CD4-positive, alpha-beta T cell treated with Interleukin-4 for 1 hour (primary cell): ENCODE measurements at places on chromosomes 1 and 21.

DNA sequence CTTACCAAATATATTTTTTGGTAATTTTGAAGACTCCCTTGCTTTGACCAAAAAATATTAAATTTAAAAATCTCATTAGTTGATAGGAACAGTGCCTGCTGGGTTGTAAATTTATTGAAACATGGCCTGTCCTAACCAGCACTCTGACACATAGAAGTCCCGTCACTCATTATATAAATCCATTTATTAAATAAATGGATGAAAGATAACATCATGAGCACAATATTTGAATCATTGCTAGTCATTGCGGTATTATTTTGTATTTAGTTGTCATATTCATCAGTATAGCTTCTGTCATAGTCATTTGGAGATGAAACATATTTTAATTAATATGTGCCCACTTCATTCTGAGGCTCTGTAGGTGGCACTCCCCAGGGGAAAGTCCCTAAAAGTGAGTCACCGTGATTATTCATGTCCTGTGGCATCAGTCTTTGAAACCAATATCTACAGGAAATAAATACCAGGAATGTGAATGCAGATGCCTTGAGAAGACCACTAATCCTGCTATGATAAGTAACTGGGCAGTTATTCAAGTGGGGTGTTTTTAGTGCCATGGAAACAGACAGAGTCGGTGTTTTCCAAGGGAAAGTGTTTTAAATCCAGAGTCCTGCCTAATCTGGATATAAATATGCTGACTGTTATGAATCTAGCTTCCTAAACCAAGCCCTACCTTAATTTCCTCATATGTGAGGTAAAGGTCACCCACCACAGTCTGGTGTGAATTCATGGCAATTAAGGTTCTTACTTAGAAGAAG, 302.0 kb downstream of the DUSP10 start:
- DNase-seq = peak; percentile 46

GRCh38 chr1:70674941-70675685, 264.0 kb downstream of the CTH start:
- no peak for DNase-seq

GRCh38 chr1:181989261-181989920, 72.1 kb downstream of the ZNF648 start:
- no peak for DNase-seq

GRCh38 chr21:34243562-34243961, 120.2 kb upstream of the KCNE2 start:
- DNase-seq = peak; percentile 14

DNA sequence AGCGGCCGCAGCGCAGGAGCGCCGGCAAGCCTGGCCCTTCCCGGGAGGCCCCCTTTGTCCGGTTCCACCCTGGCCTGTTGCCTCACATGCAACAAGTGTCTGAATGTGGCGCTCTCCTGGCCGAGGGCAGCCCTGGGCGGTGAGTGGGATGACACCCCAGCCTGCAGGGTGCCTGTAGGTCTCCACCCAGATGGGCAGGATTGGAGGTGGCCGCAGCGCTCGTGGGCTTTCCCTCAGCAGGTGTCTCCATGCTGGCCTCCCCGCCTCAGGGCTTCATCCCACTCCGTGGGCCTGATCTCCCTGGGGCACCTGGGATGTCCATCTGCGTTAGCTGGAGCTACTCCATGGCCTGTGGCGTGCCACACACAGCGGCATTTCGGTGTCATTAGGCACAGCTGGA, 1.5 kb downstream of the MIB2 start:
- DNase-seq = no peak

DNA sequence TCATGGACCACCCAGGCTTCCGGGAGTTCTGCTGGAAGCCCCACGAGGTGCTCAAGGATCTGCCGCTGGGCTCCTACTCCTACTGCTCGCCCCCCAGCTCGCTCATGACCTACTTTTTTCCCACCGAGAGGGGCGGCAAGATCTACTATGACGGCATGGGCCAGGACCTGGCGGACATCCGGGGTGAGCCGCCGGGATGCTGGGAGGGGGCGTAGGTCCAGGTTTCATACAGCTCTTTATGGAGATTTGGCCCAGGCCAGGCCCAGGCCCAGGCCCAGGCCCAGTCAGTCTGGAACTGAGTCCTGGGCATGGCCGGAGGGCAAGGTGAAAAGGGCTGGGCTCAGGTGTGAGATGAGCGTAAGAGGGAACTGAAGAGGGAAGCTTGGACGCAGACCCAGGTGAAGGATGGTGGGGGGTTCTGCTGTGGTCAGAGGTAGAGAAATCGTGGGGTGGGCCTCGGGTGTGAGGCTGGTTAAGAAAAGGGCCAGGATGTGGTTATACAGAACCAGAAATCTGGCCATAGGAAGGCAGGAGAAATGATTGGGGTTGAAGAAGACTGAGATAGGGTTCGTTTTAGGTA, 23.0 kb downstream of the DISP3 start:
- DNase-seq = no peak

GRCh38 chr1:67605209-67605780, 79.7 kb upstream of the GADD45A start:
- no peak for DNase-seq

- DNase-seq = no peak
These were observed 97.6 kb upstream of the CD34 start for GRCh38 chr1:208008534-208008933.

DNA sequence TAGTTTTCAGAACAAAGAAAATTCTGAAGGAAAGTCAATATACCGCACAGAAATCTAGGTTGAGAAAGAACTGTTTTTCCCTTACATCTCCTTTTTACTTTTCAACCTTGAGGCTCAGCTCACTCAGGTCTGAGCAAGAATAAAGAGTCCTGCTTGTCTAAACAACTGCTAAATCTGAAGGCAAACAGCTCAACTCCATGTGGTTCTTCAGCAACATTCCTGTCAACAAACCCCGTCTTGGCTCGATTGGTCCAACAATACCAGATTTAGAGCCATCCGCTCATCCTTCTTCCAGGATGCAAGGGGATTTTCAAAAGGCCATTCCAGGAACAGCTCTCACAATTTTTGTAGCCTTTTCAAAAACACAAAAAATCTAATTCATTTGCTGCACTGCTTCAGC, 119.8 kb downstream of the HLCS start:
- no peak for DNase-seq

DNA sequence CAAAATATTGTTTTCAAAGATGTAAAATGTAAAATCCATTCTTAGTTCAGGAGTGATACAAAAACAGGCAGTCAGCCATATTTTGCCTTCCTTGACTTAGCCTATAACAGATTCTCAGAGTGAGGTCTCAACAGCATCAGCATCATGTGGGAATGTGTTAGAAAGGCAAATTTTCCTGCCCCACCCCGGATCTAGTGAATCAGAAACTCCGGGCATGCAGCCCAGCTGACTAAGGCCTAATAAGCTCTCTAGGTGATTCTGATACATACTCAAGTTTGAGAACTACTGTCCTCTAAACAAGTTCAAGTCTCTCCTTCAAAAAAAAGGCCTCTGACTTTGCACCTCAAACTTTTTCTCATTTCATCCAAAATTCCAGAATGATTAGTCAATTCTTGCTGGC, 46.9 kb upstream of the PRRC2C start:
- DNase-seq = no peak

GRCh38 chr1:8152731-8153702, 126.9 kb upstream of the ERRFI1 start:
- peak; percentile 70 for DNase-seq

DNA sequence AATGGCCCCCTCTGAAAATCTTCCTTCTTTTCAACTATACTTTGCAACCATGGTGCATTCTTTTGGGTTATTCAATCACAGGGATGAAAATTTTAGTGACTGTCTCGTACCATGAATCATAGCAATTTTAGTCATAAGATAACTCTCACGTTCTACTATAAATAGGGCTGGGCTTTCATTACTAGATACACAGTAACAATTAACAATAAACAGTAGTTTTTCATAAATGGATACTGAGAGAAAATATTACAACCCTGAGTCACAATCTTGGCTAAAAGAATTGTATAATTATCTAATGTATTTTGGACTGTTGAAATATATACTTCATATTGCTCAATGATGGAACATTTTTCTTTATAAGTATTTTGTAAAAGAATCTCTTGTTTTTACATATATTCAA, 96.1 kb downstream of the TEX35 start:
- DNase-seq = no peak

- DNase-seq = no peak
These were observed 356.3 kb upstream of the CAMK1G start for GRCh38 chr1:209227171-209227570.

DNA sequence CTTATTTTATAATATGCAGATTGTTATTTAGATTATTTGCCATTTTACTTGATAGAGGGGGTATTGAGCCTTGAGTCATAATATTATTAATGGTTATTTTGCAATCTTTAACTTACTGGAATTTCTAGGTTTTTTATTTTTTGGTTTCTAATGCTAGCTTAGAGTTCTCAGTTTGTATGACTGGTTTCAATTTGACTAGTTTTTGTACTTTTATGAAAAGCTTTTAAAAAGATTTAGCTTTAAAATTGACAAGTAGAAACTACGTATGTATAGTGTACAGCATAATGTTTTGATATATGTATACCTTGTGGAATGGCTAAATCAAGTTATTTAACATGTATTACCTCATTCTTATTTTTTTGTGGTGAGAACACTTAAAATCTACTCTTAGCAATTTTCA, 41.5 kb downstream of the CEP350 start:
- DNase-seq = no peak

- no peak for DNase-seq
These were observed 135.3 kb downstream of the ADSS2 start for GRCh38 chr1:244316407-244316806.

DNA sequence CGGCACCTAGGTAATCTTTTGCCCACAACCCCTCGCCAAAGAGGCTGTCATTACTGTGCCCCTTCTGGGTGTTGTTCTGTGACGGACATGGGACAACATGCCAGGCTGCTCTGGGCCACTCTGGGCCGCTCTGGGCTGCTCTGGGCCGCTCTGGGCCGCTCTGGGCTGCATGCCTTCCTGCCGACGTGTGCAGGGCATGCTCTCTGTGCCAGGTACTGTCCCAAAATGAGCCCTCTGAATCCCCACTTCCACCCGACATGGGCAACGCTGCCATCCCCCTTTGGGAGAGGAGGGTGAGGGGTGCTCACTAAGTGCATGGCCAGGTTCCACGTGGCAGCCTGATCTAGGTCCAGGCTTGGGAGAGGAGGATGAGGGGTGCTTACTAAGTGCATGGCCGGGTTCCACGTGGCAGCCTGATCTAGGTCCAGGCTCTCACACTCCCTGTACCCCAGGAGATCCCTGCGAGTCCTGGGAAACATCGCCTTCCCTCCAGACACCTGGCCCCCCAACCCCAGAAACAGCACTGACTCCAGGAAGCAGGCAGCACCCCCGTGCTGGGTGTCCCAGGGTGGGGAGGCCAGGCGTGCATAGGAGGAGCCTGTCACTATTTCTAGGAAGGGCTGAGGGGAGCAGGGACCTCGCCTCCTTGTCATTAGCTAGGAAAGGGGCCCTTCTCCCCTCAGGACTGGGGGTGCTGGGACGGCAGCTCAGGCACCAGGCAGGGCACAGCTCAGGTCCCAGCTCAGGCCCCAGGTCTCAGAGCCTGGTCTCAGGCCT, 16.5 kb downstream of the TTC34 start:
- no peak for DNase-seq

- no peak for DNase-seq
These were observed 4.0 kb downstream of the CLIC4 start for GRCh38 chr1:24749252-24749651.

DNA sequence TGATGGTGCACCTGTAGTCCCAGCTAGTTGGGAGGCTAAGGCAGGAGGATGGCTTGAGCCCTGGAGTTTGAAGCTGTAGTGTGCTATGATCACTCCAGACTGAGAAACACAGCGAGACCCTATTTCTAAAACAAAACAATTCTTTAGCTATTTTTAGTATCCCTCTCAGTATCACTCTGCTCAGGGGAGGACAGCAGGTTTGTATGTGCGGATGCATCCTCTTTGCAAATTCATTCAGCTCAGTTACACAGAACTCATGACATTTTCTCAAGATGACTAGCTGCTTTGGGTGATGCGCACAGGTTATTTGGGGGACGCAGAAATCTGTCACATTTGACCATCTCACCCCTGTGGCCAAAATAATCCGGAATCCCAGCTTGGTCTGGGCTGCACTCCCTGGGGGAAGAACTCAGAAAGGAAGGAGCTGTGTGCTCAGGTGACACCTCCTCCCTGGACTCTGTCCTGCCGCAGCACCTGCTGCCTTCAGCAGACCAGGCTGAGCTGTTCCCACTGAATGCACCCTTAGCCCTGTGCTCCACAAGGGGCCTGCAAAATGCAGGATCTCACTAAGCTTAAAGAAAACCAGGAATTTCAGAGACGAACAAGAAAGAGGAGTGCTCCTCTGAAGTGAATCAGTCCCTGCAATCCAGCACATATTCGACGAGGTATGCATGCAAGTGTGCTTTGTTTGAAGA, 89.5 kb upstream of the PGBD5 start:
- no peak for DNase-seq

DNA sequence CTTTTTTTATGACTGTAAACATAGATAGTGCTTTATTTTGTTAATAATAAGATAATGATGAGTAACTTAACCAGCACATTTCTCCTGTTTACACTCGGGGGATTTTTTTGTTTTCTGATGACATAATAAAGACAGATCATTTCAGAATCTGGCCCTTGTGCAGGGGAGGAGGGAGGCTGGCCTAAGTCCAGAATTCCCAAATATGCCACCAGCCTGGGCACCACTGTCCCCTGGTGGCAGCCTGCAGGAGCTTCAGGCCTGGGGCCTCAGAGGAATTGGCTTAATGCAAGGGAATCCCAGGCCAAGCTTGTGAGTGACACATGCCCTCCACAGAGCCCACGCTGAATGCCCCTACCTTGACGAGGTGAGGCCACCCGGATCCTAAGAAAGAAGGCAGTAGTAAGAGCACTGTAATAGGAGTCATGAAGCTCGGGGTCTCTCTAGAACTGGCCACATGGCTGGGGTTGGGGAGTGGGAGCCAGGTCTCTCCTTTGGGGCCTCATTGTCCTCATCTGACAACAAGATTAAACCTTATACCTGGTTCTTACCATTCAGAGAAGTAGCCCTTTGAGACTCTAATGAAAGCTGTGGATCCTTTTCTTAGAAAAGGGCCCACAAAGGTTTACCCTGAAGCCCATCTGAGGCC, 24.1 kb downstream of the ETNK2 start:
- no peak for DNase-seq

DNA sequence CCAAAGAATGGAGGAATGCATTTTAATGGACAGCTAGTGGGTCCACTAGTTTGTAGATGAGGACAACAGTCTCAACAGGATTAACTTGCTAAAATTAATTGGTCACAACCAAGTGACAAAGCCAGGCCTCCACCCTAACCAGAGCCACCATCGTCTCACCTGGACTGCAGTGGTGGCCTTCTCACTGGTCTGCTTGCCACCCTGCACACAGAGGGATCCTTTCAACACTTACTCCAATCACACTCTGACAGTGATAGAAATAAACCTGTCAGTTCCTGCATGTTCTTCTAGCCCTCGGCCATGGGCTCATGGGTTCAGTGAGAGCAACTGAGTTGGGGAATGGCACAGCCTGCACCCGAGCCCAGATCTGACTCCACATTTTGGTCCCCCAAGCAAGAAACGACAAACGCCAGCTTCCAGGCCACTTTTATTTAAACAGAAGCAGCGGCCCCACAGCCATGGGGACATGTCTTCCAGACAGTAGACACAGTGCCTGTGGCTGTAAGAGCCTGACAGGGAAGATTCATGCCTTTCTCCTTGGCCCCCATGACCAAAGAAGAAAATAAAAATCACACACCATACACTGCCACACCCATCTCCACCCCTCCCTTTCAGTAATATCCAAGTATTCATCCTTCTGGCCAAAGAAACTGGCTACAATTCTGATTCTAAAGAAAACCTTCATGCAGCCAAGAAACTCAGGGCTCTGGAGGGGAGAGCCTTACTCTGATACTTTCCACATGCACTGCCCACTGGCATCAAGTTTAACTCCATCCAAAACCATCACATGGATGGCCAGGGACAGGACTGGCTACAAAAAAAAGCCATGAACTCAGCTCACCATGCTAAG, 37.6 kb downstream of the DHCR24 start:
- no peak for DNase-seq
